HT1080 (cell line): ENCODE measurements at places on chromosomes 4 and X.

- DNase-seq, result peak; percentile 44
Observed at GRCh38 chr4:183175631-183176232, 76.7 kb downstream of the WWC2 start.

- DNase-seq, result peak; percentile 72
Observed at GRCh38 chr4:149605601-149606378, 209.9 kb downstream of the IQCM start.

GRCh38 chrX:51215856-51216255, 116.8 kb upstream of the NUDT10 start:
- no peak for DNase-seq

DNA sequence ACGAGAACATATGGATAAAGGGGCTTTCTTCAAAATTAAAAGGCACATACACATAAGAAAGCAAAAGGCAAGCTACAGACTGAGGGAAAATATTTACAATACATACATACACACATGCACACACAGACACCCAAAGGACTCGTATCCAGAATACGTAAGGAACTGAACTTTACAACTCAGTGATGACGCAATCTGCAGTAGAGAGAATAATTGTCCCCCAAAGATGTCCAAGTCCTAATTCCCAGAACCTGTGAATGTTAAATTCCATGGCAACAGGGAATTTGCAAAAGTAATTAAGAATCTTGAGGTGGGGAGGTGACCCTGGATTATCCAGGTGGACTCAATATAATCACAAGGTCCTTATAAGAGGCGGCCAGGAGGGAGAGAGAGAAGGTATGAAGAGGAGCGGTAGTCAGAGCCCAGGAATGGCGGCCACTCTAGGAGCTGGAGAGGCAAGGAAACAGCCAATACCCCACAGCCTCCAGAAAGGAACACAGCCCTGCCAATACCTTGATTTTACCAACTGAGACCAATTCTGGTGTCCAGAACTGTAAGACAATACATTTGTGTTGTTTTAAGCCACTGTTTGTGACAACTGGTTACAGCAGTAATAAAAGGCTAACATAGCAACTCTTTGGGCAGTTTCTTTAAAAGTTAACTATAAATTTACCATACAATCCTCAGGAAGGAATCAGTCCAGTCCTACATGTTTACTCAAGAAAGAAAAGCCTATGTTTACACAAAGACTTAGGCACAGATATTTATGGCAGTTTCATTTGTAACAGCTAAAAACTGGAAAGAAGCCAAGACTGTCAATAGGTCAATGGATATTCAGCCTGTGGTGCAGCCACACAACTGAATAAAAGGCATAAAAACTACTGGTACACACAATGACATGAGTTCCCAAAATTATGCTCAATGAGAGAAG, 27.3 kb upstream of the STS start:
- DNase-seq, result no peak

DNA sequence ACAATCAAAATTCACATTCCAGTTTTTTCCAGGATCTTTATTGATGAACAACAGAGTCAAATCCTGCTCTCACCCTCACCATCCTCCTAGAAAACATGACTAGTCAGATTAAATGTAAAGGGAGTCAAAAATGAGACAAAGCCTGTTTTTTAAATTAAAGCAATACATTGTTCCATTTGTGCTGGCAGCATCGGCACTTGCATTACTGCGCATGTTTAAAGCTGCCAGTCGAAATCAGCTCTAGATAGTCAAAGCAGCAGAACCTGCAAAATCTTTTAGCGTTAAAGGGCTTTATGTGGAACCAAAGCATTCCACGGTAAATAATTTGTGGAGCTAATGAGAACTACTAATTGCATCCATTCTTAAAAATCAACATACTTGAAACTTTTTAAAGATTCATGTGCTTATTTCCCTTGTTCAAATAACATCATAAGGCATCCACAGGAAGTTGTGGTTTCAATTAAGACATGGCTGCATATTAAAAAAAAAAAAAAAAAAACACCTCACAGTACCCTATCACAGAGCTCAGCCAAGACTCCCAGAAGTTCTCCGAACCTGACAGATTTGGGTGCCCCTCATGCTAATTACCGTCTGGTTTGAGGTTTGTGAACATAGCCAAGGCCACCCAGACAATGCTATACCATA, 82.2 kb downstream of the SH3KBP1 start:
- no peak for DNase-seq

DNA sequence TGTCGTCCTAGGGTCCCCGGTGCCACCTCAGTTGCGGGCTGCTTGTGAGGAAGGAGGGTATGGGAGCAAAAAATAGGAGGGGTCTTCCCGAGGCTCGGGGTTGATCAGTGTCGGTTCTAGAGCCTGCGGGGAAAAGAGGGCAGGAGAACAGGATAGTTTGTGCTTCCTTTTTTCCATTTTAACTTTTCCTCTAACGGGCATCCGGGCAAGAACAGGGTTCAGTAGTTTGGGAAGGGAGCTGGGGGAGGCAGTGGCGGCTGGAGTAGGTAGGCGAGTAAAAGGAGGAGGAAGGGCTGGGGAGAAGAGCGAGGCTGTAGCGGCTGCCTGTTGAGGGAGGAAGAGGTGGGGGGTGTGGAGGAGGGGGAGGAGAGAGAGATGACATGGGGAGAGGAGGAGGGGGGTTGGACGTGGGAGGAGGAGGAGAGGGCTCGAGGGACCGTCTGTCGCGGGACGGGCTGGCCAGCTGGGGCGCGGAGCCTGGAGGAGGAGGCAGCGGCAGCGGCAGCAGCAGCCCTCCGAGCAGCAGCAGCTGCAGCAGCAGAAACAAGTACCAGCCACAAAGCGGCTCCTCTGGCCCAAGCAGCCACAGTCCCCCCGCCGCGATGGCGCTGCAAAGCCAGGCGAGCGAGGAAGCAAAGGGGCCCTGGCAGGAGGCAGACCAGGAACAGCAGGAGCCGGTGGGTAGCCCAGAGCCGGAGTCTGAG, at the start of gene SLC16A2:
SLC16A2 (plus strand) TSS at position 458 of the 704 bp plus-strand sequence; CDS start at position 603, 145 bp downstream.
- peak; percentile 69 for DNase-seq

GRCh38 chrX:152136312-152136711, 2.1 kb downstream of the MAGEA10 start:
- no peak for DNase-seq

DNA sequence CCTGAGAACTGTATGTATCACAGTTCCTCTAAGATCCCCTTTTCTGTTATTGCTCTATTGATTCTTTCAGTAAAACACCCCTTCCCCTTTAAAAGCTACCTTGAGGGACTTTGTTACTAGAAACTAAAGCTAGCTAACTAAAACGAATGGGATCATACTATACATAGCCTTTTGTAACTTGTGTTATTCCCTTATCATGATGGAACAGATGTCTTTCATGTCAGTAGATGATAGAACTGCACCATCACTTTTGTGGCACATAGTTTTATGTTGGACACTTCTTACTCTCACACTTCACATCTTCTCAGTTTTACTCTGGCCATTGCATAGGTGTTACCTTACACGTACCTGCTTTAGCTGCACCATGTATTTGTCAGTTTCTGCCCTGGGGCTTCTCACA, 46.6 kb upstream of the PGRMC2 start:
- DNase-seq, result no peak

GRCh38 chr4:151768835-151769234, 8.0 kb upstream of the GATB start:
- no peak for DNase-seq

- peak; percentile 41 for DNase-seq
Observed at GRCh38 chrX:74133156-74133796, 170.7 kb upstream of the ZCCHC13 start.

DNA sequence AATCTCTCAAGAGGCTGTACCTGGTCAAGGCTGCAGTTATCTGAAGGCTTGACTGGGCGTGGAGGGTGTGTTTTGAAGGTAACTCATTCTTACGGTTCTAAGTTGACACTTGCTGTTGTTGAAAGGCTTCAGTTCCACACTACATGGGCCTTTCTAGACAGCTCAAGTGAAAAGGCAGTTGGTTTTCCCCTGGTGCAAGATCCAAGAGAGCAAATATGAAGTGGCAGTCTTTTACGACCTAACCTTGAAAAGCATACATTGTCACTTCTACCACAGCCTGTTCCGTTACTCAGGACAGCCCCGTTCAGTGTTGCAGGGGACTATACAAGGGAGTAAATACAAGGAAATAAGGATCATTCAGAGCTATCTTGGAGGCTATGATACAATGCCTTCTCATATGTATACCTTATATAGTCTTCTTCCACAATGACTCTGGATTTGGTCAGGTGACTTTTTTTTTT, 46.2 kb downstream of the PDS5A start:
- no peak for DNase-seq

DNA sequence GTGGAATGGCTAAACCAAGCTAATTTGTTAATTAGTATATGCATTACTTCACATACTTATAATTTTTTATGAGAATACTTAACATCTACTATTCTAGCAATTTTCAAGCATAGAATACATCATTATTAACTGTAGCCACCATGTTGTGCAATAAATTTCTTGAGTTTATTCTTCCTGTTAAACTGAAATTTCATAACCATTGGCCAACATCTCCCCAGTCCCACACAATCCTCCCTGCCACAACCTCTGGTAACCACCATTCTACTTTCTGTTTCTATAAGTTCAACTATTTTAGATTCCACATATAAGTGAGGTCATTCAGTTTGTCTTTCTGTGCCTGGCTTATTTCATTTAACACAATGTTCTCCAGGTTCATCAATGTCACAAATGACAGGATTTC, 208.5 kb downstream of the PPP4R3C start:
- no peak for DNase-seq

- DNase-seq, result peak; percentile 0
Observed at GRCh38 chrX:105882581-105883275, 60.4 kb downstream of the NRK start.

GRCh38 chr4:77582156-77582555, 23.5 kb upstream of the CXCL13 start:
- DNase-seq, result peak; percentile 27

DNA sequence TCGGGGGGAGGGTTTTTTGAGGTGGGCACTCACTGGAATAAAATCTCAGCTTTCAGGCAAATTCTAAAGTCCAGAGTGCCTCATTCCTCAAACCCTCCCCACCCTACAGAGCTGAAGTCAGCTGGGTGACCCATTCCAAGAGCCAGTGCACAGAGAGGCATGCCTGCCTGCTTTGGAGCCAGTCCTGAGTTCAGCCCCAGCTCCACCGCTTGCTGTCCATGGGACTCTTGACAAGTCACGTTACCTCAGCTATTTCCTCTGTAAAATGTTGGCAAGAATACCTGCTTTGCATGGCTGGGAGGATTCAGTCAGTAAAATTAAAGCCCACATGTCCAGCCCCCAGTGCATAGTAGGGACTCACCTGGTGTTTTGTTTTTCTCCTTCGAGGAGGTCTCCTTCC, 125.9 kb upstream of the PJA1 start:
- DNase-seq, result no peak

GRCh38 chrX:104921584-104922205, 298.8 kb downstream of the TEX13A start:
- no peak for DNase-seq

DNA sequence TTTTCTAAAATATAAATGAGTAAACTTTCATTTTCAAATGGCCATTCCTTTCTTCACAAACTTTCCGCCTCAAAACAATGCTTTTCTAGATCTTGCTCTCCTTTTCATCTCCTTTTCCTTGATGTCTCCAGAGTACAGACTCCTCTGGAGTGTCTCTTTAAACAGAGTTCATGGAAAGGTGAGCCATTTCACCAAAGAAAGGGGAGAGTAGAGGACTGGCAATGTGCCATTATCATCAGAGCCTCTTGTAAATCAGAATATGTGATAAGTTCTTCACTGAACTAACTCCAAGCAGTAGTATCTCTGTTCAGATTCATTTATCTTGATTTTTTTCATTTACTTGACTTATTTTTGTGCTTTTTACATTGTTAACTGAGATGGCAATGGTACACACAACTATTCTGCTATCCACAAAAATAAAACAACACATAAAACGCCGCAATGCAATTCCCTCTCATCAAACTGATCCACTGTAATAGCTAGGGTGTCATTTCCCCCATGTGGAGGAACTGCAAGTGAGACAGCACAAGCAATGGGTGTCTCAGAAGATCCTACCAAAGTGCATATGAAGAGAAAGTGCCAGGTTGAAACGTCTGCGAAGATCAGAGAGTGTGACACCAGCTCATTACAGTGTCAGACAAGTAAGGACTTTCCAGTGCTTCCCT, 125.4 kb downstream of the RASL11B start:
- no peak for DNase-seq

GRCh38 chrX:77779695-77780094, 6.3 kb downstream of the ATRX start:
- no peak for DNase-seq

DNA sequence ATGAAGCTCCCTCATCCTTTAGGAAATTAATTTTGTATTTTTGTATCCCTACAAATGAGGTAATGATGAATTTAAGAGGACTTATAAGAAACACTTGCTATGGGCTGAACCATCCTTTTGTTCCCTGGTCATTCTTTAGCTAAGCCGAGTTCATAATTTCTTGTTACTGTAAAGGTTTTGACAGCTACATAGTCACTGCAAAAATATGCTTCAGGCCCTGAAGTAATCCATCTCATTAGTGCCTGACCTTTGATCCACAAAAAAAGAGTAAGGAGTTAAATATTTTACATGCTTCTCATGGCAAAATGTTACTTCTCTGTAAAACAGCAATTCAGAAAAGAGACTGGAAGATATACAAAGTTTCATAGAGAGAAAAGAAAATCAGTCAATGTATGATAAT, 290.6 kb upstream of the SLIT2 start:
- DNase-seq, result no peak

DNA sequence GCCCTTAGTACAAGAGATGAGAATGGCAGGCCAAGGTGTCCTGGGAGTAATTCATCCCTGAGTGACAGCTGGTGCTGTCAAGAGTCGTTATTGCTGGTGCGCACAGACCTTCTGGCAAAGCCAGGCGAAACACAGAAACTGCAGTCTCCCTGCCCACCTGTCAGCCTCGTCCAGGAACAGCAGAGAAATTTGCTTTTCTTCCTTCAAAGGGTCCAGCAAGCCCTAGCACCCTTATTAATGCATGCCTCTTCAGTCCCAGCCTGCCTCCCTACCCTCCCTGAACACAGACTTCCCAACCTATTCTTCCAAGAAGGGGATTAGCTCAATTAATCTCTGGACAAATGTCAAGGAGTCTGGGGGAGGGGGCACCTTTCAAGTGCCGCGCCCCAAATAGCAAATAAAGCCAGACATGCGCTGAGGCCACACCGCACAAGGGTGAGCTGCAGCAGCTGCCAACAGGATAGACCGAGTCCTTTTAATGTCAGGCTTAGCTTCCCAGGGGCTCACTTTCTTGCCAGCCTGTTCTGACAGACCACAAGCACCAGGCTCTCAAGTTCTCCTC, 250.7 kb upstream of the RASGEF1B start:
- no peak for DNase-seq

GRCh38 chr4:183362036-183362435, 39.8 kb upstream of the CLDN24 start:
- DNase-seq, result no peak

- no peak for DNase-seq
Observed at GRCh38 chr4:77990904-77991358, 66.2 kb upstream of the FRAS1 start.

DNA sequence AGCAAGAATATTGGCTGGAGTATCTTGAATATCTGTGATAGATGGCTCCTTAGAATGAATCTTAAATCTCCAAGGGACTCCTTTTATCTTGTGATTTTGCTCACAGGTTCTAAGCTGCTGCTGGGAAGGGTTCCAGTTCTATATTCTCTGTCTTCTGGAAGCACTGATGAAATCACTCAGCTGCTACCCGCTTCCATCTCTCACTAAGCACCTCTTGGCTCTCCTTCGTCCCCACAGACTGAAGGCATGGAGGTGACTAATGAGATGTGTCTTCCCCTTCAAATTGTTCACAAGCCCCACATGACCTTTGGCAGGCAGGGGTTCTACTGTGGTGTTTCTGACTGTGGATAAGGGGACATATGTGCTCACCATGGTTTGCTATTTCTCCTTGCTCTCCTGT, 75.9 kb downstream of the C4orf51 start:
- no peak for DNase-seq
